ENCODE measurements at places on chromosomes 3 and 15.

- DNase-seq, result no peak
Measured at GRCh38 chr15:29687204-29687815, 135.0 kb downstream of the TJP1 start.

- no peak for DNase-seq
Measured at GRCh38 chr3:39144095-39144747, 9.2 kb downstream of the CSRNP1 start.

GRCh38 chr3:23062582-23062981, 140.5 kb upstream of the UBE2E2 start:
- no peak for DNase-seq

DNA sequence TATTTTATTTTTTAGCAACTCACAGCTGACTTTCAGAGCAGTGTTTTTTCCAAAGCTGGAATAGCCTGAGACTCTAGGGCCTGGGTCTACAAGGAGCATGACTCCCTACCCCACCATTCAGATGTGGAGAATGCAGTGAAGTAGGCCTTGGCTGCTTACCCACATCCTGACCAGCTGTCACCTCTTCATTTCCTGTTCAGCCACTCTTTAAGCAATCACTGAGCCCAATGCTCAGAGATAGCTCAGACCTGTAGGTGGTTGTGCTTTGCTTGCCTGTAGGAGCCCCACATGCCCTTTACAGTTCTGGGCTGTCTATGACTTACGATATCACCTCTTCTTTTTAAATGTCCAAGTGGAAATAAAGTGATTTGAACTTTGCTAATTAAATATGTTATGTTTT, 148.1 kb downstream of the NEK11 start:
- peak; percentile 0 for DNase-seq

DNA sequence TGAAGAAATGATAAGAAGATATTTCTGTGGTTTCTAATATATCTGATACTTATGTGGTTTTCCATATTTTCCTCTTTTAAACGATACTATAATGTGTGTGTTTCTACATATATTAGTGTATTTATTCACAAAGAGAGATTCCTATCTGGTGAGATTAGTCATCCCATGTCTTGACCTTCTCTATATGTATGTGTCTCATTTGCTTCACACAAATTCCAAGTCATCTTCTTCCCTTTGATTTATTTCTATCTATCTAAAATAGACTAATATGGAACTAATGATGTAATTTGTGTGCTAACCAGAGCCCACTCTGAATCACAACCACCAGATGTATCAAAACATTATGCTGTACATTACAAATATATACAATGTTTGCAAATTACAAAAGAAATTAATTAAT, 154.7 kb upstream of the KCNMB2 start:
- no peak for DNase-seq

- DNase-seq, result no peak
Measured at GRCh38 chr3:53350652-53351051, 3.3 kb upstream of the DCP1A start.

- DNase-seq, result no peak
Measured at GRCh38 chr15:95458721-95459120, 871.8 kb upstream of the NR2F2 start.

- no peak for DNase-seq
Measured at GRCh38 chr3:12182687-12183441, 24.2 kb upstream of the TIMP4 start.
